ENCODE measurements at places on chromosomes 4 and X.

DNA sequence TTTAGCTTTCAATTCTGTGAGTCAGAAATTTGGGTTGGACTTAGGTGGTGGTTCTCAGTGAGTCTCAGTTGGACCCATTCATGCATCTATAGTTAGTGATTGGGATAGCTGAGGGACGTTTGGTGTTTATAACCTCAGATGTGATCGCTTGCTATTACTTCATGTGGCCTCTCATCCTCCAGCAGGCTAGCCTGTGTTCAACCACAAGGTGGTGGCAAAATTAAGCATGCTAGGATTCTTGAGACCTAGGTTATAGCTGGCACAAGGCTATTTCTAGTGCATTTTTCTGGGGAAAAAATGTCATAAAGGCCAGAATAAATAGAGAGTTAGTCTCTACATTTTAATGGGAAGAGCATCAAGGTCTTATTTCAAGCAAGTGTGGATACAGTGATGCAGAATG lies 10.9 kb upstream of the GRPR start:
- DNase-seq: no peak

DNA sequence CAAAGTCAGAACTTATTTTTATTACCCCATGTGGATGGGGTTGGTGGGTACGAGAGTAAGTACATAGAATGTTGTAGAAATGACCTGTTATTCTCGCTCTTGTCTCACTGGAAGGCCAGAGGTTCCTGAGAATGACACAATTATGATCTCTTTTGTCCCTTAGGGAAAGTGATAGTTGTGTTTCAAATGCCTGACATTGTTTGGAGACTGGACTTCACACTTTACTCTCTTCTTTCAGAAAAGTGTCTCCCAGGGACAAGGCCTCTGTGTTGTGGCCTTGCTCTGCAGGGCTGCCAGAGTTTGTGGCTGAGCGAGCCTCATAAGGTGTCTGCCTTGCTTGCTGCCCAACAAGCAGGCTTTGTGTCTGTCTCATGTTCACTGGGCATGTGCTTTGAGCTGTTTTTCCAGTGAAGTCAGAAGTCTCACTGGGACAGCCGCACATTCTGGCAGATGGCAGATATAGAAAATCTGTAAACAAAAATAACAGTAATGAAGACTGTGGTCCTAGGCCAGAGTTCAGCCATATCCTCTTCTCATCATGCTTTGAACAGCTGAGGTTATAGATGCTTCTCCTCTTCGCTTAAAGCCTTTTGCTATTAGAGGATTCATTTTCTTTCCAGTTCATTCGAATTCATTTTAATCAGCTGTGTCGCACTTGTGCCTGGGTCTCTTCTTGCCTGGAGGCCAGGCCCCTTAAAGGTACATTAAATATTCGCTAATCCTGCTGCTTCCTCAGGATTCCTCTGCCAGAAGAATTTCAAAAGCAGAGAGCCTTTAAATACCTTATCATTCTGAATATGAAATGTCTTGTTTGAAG lies 14.4 kb downstream of the PPEF1 start:
- DNase-seq: no peak

GRCh38 chrX:154779261-154779660 lies 16.6 kb downstream of the DKC1 start:
- DNase-seq: no peak

GRCh38 chr4:58940167-58940566 lies 1830.0 kb upstream of the IGFBP7 start:
- DNase-seq: no peak

DNA sequence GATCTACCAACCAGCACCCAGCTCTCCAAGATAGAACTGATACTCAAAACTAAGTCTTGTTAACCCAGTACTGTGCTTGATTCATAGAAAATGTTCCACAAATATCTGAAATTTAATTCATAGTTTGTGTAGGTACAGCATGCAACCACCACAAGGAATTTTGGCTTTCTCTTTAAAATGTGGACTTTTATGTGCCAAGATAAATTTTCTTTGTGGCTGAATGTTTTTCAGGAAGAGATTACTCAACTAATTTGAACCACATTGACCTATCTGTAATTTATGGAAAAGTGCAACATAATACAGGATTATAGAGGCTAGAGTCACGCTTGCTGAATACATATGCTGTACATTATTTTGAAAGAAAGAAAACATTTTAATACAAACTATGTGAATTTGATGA lies 730.8 kb downstream of the IL1RAPL1 start:
- DNase-seq: no peak

DNA sequence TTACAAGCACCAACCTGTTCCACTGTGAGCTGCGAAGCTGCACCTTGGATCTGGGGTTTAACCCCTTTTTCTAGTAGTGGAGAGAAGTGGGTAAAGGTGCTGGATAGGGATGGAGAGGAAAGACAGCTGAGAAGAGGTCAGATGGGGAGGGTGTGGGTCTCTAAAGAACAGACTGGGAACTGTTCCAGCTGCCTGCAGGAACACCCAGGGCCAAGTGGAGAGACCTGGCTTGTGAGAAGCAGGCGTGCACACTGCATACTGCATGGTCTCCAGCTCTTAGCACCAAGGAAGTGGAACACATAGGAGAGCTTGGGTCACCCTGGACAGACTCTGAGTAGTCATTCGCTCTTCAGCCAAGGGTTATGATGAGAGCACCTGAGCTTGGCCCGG lies 16.1 kb downstream of the BCOR start:
- DNase-seq: no peak

DNA sequence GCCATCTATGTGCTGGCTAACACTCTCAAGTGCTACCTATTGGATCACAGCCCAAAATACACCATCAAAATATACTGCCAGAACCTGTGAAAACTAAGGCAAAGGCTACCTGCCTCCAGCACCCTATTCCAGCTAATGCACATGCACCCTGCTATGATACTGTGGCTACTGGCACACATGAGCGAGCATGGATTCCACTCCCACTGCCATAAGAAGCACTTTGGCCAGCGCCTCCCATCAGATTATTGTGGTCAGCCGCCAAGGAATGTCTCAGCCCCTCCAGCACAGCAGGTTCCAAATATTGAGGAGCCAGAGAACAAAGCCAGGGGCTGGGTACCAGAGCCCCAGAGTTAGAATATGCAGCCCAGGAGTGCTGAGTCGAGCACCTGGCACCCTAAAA lies 32.5 kb upstream of the TMPRSS11F start:
- no peak for DNase-seq

DNA sequence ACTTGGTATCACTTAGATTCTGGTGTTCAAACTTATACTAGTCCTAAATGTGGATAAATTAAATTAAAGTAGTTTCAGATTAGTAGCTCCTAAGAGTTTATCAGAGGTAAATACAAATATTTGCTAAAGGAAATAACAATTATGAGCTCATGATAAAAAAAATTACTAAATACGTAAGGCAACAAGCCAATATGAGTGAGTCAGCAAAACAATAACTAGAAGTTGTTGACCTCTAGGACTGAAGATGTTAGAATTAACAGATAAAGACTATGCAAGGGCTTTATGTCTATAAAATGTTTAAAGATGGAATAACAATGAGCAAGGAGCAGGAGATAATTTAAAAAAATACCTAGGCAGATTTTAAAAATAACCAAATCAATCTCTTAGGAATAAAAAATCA lies 195.8 kb downstream of the CLCN4 start:
- DNase-seq: no peak

DNA sequence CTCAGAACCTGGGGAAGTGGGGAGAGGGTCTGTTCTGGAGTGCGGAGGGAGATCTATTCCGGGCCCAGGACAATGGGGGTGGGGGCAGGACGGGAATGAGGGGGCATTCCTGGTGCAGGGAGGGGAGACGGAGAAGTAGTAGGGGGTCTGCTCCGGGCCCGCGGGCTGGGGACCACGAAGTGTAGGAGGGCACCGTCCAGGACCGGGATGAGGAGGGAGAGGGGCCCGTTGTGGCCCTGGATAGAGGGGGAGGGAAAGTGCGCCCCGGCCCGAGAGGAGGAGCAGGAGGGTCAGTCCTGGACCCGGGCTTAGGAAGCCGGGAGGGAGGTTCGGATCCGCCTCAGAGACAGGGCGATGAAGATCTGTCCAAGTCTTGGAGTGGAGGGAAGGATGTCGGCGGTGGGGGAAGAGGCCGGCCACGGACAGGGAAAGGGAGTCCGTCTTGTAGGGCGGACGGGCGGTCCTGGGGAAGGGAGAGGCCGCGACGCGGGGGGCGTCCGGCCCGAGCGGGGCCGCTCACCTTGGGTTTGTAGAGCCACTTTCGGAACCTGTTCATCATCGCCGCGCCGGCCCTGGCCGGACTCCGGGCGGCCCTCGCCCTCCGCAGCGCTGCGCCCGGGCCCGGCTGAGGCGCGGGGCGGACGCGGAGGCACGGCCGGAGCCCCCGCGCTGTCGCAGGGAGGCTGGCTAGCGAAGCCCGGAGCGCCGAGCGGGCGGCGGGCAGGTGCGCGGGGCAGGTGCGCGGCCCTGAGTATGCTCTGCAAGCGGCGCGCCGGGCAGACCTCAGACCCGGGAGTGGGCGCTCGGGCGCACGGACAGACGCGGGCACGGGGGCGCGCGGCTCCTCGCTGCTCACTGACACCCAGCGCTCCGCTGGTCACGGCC lies at the start of gene ZFYVE28:
TSS of gene ZFYVE28 (minus strand) at position 881 of the 885 bp plus-strand sequence. CDS start at position 559, 322 bp downstream.
- DNase-seq: no peak
